ENCODE measurements at places on chromosomes 7 and 10. TPM values are rescaled to one million over a fixed set of nuclear protein-coding genes. Genes with fewer than 3 reads are reported as not detected.

The LANCL2 gene
- total RNA-seq, result 13.2 TPM

The FKBP9 gene
- total RNA-seq, result 232 TPM

The BTBD16 gene
- total RNA-seq, result 2.6 TPM

The C10orf90 gene
- 0.85 TPM for total RNA-seq

The AASS gene
- total RNA-seq, result 60.7 TPM

The VENTX gene
- total RNA-seq, result not detected

The CCDC3 gene
- 22.5 TPM for total RNA-seq

The UNC5B gene
- 12.8 TPM for total RNA-seq

The THAP5 gene
- total RNA-seq, result 66.2 TPM

The PAPOLB gene
- total RNA-seq, result 2.2 TPM

The HMX2 gene
- not detected for total RNA-seq

The SUN1 gene
- total RNA-seq, result 238 TPM

The NXPH1 gene
- 2.0 TPM for total RNA-seq

The MACC1 gene
- 7.1 TPM for total RNA-seq

The ELFN1 gene
- total RNA-seq, result 2.5 TPM

The HMX3 gene
- total RNA-seq, result not detected

The AMPH gene
- 15.3 TPM for total RNA-seq

The WDFY4 gene
- 4.9 TPM for total RNA-seq

The FEZF1 gene
- not detected for total RNA-seq

The COL26A1 gene
- total RNA-seq, result 2.9 TPM

The KIAA1217 gene
- total RNA-seq, result 18.0 TPM

The NRCAM gene
- total RNA-seq, result 9.7 TPM

The UCN3 gene
- not detected for total RNA-seq

The RPEL1 gene
- total RNA-seq, result not detected

The DGKI gene
- total RNA-seq, result 13.3 TPM

The NPFFR1 gene
- total RNA-seq, result 0.05 TPM

The FFAR4 gene
- 0.16 TPM for total RNA-seq

The RAB18 gene
- 72.4 TPM for total RNA-seq

The LIPN gene
- total RNA-seq, result not detected

The THSD7A gene
- total RNA-seq, result 30.8 TPM

The EGR2 gene
- total RNA-seq, result 2.3 TPM

The DCLRE1A gene
- total RNA-seq, result 14.8 TPM

The FAM221A gene
- 4.3 TPM for total RNA-seq

The MCMBP gene
- 60.9 TPM for total RNA-seq

The ZNF273 gene
- total RNA-seq, result 22.5 TPM

The SLC29A3 gene
- total RNA-seq, result 4.8 TPM

The LIPF gene
- total RNA-seq, result not detected

The RARRES2 gene
- 86.2 TPM for total RNA-seq

The BAMBI gene
- total RNA-seq, result 33.7 TPM

The C10orf67 gene
- total RNA-seq, result not detected

The GIMAP1 gene
- total RNA-seq, result 4.9 TPM

The EBF3 gene
- 29.4 TPM for total RNA-seq

The PRR15 gene
- 3.0 TPM for total RNA-seq

The PRSS37 gene
- not detected for total RNA-seq

The MCU gene
- 65.7 TPM for total RNA-seq

The MBL2 gene
- not detected for total RNA-seq

The WNT16 gene
- total RNA-seq, result 0.16 TPM

Measured in urinary bladder (tissue), 4 donors.